H7 (cell line): ENCODE measurements at places on chromosomes 16 and 17. TPM values are rescaled to one million over a fixed set of nuclear protein-coding genes. Genes with fewer than 3 reads are reported as not detected.
A peak's percentile ranks its signal among the peaks of the same experiment; 100 is the strongest.

DNA sequence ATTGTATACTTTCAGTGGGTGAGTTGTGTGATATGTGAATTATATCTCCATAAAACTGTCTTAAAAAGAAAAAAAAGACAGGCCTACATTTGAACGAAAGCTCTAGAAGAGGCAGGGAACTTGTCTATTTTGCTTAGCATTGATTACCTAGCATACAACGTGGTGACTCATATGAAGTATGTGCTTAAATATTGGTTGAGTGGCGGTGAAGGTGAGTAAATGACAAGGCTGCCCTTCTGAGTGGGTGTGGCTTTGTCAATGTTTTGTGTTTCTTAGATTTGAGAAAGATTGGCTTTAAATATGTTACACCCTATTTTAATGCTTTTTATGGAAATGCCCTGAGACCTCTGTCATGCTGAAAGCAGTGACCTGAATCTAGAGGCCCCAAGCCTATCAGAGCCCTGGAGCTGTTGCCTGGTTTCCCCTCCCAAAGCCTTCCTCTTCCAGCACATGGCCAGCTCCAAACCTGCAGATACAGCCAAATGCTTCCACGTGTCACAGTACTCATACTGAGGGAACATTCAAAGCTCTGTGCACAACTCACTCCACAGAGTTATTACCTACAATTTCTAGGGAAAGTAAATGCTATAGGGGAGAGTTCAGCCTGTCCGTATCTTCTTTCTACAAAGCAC lies 260.0 kb downstream of the PHKB start:
- no peak for DNase-seq

DNA sequence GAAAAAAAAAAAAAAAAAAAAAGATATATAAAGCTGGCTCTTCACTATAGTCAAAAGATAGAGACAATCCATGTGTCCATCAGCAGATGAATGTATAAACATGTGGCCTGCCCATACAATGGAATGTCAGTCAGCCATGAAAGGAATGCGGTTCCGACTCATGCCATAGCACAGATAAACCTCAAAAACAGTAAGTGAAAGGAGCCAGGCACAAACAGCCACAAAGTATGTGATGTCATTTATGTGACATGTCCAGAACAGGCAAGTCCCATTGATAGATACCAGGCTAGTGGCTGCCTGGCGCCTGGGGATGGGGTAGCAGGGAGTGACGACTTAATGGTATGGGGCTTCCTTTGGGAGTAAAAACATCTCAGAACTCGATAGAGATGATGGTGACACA lies 155.7 kb downstream of the CMIP start:
- DNase-seq = no peak

Gene SLFN12L
- total RNA-seq = not detected in 2 replicates

DNA sequence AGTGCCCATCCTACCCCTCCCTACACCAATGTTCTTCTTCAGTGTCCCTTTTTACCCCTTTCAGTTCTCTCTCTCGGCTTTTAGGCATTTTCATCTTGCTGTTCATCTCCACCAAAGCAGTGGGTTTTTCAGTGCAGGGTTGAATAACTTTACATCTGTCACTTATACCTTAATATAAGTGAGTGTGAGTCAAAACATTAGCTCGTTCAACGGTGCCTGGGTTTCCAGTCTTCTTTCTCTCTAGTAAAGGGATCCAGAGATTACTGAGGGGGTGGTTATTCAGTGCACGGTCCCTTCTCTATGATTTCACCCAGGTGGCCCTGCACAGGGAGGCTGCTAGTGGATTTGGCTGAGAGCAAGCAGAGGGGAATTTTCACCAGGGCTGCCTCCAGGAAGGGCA lies 210.6 kb upstream of the CDH5 start:
- DNase-seq = no peak

DNA sequence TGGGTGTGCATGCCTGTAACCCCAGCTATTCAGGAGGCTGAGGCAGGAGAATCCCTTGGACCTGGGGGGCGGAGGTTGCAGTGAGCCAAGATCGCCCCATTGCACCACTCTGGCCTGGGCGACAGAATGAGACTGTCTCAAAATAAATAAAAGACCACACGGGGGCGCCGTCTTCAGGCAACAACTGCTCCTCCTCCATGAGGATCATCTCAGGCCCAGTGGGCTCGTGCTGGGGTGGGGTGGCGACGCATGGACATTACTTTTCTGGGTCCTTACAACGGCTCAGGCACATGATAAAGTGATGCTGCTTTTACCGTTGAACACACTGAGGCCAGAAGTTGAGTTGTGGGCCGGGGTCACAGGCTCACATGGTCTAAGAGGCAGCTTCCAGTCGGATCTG lies 56.2 kb downstream of the PRMT7 start:
- DNase-seq = peak; percentile 94

DNA sequence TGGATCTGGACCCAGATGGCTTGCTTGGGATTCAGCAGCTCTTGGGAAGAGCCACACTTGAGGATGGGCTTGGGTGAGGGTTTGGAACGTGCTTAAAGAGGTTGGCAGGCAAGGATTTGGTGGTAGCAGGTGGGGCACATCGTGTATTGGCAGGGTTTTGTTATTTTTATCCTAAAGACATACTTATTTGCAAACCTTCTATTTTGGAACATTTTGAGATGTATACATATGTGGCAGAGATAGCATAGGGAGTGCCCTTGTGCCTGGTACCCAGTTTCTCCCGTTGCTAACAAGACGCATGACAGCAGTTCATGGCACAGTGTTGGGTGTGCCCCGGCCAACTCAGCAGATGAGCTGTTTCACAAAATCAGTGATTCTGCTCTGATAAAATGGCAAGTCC lies 9.1 kb downstream of the BANP start:
- DNase-seq = no peak

GRCh38 chr17:55728833-55729232 lies 6.2 kb upstream of the TMEM100 start:
- no peak for DNase-seq

Gene NXN
- total RNA-seq = 127 and 142 TPM in 2 replicates

- peak; percentile 76 for DNase-seq
Observed at GRCh38 chr16:85449191-85449884, 163.8 kb upstream of the GSE1 start.

Gene GAST
- total RNA-seq = not detected in 2 replicates

DNA sequence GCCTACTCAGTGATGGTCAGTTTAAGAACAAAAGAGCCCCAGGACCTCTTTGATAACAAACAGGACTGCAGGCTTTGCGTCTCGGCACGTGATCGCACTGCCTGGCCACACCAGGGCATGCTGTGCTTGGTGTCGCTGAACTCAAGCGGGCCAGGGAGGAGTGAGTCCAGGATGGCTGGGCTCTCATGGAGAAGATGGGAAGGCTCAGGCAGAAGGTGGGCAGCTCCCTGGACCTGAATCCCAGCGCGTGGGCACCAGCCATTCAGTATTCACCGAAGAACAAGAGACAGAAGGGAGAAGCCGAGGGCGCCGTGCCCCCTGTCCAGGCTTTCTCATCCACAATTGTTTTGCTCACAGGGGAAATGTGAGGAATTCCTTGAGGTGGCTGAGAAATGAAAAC lies 11.9 kb downstream of the KATNB1 start:
- no peak for DNase-seq

Gene SMIM36
- total RNA-seq = not detected in 2 replicates

- DNase-seq = no peak
Observed at GRCh38 chr17:75970011-75970523, 8.9 kb downstream of the ACOX1 start.

Gene KRT33B
- total RNA-seq = not detected in 2 replicates

Gene NT5M
- total RNA-seq = 14.5 and 41.2 TPM in 2 replicates

- DNase-seq = no peak
Observed at GRCh38 chr17:73467651-73468050, 155.8 kb upstream of the CDC42EP4 start.

Gene TOB1
- 5.2 and 8.6 TPM in 2 replicates for total RNA-seq

Gene EXOC3L1
- total RNA-seq = 3.6 and 4.8 TPM in 2 replicates

DNA sequence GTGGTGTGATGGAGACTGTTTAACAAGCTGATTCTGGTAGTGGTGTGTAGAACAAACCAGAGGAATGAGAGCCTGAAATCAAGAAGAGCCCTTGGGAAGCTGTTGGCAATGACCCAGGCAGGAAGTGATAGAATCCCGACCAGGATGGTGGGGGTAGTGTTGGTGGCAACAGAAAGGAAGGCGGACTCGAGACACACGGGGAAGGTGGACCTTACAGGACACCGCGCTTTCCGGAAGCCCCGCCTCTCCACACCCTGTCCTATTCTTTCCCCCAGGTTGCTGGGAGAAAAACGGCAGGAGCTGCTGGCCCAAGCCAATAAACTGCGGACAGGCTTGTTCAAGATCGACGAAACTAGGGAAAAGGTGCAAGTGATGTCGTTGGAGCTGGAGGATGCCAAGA lies 30.0 kb upstream of the KDM6B start:
- DNase-seq = peak; percentile 70

Gene KIF19
- total RNA-seq = 0.52 and 1.1 TPM in 2 replicates

DNA sequence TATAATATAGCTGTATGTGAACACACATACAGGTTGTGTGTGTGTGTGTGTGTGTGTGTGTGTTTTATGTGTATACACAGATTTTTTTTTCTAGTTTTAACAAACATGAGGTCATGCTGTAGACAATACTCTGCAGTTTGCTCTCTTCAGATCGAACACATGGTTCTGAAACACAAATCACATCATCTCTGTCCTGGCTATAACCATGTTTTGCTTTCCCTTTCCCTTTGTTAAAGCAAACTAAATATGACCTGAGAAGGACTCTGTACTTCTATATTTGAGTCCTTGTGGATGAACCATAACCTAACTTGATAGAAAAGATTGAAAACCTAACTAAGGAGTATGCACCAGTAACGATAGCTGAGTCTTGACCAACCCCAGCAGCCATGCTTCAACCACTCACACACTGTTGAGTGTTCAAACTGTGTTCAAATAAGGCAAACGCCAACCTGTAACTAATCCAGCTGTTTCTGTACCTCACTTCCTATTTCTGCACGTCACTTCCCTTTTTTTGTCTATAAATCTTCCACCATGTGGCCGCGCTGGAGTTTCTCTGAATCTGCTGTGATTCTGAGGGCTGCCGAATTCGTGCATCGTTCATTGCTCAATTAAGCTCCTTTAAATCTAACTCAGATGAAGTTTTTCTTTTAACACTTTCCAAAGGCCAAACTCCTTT lies 303.8 kb downstream of the HS3ST3B1 start:
- no peak for DNase-seq

DNA sequence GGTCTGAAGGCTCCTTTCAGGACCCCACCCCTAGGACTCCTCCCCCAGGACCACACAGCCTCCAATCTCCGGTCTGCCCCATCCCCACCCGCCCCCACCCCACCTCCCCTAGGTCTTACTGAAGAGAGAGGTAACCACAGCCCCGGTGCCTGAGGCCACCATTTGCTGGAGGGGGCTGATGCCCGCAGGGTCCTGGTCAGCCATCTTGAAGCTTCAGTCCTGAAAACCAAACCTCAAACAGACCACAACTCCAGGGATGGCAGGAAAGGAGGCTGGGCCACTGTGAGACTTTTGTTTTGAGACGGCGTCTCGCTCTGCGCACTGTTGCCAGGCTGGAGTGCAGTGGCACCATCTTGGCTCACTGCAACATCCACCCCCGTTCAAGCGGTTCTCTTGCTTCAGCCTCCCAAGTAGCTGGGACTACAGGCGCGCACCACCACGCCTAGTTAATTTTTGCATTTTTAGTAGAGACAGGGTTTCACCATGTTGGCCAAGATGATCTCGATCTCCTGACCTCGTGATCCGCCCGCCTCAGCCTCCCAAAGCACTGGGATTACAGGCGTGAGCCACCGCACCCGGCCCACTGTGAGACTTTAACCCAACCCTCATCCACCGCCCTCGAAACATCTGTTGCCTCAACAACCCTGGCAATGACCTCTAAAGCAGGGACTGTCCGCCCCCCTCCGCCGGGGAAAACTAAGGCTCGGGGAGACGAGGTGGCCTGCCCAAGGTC lies 1.1 kb downstream of the SLC25A39 start:
- peak; percentile 34 for DNase-seq

DNA sequence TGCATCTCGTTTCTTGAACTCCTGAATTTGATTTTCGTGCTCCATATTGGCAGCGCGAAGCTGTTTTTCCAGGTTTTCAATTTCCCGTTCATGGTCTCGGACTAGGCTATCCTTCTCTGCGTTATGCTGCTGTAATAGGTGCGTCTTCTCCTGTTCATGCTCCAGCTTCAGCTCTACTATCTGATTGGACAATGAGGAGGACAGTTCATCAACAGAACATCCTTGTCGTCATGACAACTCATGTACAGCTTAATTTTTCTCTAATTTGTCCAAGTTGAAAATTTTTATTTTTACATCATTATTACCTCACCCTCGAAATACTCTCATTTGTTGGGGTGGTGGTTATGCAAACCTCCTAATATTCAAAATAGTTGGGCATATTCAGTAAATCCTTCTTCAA lies 289.8 kb downstream of the CEP112 start:
- DNase-seq = no peak

DNA sequence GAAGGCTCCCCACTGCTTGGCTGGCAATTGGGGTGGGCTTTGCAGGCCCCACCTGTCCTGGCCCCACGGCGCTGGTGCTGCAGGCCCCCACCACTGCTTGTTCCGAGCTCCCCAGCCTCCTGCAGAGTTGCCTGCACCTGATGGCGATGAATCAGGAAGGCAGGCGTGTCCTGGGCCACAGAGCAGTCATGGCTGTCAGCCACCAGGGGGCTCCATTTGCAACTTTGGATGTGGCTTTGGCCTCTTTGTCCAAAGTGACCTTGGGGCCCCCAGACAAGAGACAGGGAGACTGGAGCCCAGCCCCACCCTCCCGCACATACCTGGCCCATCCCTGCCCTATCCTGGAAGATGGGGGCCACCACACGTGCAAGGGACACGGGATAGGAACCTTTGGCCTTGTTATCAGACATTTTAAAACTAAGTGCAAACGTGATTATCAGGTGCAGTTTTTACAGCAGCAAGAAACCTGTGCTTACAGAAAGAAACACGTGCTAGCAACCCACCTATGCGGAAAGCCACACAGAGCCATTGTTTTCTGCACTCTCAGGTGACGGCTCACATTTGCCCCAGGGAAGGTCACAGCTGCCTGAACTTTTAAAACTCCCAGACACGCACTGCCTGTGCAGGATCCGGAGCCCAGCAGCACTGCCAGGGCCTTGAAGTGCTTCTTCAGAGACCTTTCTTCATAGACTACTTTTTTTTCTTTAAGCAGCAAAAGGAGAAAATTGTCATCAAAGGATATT lies at the start of gene DNASE1:
TSS of gene DNASE1 (plus strand) at position 443 of the 743 bp plus-strand sequence. CDS start 683 bp downstream, outside the sequence.
- DNase-seq = peak; percentile 92

DNA sequence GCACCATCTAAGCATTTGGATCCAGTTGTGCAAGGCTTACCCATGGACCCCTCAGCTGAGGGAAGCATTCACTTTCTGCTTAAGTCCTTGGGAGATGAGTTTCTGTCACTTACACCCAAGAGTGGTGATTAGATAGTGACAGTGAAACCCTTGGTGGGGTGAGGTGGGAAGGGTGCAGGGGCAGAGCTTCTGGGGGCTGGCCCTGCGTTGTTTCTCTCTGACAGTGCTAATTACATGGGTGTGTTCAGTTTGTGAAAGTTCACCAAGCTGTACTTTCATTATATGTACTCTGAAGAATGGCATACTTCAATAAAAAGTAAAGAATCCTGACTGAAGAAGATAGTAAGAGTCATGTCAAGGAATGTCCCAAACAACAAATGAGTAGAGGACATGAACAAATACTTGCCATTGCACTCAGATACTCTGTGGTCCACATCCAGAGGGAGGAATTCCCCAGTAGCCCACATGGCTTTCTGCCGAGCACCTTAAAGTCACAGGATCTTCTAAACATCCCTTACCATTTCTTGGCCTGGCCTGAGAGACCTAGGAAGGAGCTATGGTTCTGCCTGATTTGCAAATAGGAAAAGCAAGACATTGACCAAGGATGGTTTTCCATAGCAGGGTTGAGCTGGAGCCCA lies 8.4 kb downstream of the CHST6 start:
- DNase-seq = no peak

Gene MPV17L
- total RNA-seq = 1.5 and 1.7 TPM in 2 replicates

Gene SLC46A1
- total RNA-seq = 5.7 and 6.7 TPM in 2 replicates

- no peak for DNase-seq
Observed at GRCh38 chr17:3532859-3533142, 24.8 kb downstream of the TRPV3 start.
